ENCODE measurements at places on chromosomes 12 and 14. TPM values are rescaled to one million over a fixed set of nuclear protein-coding genes. Genes with fewer than 3 reads are reported as not detected.

DNA sequence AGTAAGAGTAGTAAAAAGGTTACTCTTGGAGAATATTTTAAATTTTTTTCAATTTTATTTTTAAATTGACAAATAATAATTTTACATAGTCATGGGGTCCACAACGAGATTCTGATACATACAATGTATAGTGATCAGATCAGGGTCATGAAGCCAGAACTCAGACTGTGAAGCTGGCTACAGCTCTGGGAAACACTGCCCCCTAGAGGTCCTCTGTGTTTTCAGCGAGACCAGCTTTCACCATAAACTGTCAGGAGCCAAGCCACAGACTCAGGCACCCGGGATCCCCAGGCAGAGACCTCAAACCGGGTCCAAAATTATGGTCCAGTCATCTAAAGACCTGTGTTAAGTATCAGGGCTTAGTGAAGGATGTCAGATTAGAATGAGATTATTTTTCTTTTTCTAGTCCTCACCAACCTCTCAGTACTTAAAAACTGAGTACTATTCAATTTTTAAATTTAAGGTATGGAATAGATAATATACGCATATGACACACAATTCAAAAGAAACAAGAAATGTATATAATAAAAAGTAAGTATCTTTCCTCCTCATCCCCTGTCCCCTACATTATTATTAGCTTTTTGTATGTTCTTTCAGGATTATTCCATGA, 397.1 kb downstream of the MDGA2 start:
- DNase-seq, result no peak

Gene PPM1H
- 1.0 TPM for polyA plus RNA-seq

Gene CMKLR1
- polyA plus RNA-seq, result 1.6 TPM

- no peak for DNase-seq
Measured at GRCh38 chr14:88044444-88044758, 39.5 kb downstream of the GPR65 start.

- no peak for DNase-seq
Measured at GRCh38 chr14:74519316-74520074, 25.9 kb downstream of the ISCA2 start.

Gene LUM
- 205 TPM for polyA plus RNA-seq

Gene LRP1-AS
- polyA plus RNA-seq, result not detected

- DNase-seq, result no peak
Measured at GRCh38 chr14:77181603-77182437, at the start of gene TMEM63C. Gene TMEM63C (plus strand): TSS chr14:77181798. CDS start chr14:77218814, 37,016 bp downstream.

Gene HSPB8
- 567 TPM for polyA plus RNA-seq

- no peak for DNase-seq
Measured at GRCh38 chr14:97960436-97960835, 1163.3 kb downstream of the VRK1 start.

Gene SLC17A8
- polyA plus RNA-seq, result 0.02 TPM

- DNase-seq, result no peak
Measured at GRCh38 chr12:132674561-132674960, 12.6 kb downstream of the POLE start.

GRCh38 chr12:124143726-124144125, 151.2 kb upstream of the RFLNA start:
- DNase-seq, result no peak

GRCh38 chr14:96746101-96746500, 51.1 kb upstream of the VRK1 start:
- no peak for DNase-seq

Gene TMEM117
- polyA plus RNA-seq, result 8.0 TPM

GRCh38 chr14:35741345-35742031, 67.6 kb downstream of the RALGAPA1 start:
- no peak for DNase-seq

GRCh38 chr12:2484141-2484776, 310.5 kb upstream of the FKBP4 start:
- DNase-seq, result no peak

- no peak for DNase-seq
Measured at GRCh38 chr14:102872020-102872419, 50.4 kb upstream of the AMN start.

Gene PSME2
- polyA plus RNA-seq, result 102 TPM

- no peak for DNase-seq
Measured at GRCh38 chr12:46777587-46777986, 48.2 kb downstream of the SLC38A4 start.

Gene MYH6
- polyA plus RNA-seq, result 11,120 TPM

DNA sequence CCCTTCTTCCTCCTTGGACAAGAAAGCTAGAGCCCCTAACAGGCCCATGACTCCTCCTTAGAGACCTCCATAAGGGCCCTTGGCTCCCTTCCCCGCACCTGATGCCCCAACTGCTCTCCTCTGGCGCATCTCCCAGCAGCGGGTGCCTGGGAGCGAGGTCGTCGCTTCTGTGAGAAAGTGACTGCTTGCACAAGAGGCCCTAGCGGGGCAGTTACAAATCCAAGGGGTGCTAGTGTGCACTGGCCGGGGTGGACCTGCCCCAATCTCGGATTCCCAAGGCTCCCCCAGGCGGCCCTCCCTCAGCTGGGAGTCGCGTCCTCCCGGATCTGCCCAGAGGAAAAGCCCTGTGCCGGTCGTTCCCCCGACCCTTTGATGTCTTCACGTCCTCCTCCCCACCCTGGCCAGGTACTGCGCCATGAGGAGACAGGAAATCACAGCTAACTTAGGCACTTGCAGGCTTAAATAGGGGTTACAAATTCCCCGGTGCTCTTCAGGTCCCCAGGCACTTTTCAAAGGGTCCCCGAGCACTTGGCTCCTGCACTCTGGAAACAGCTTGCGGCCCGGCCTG, 2.8 kb downstream of the NKX2-8 start:
- no peak for DNase-seq

GRCh38 chr12:47087088-47087688, 7.4 kb upstream of the AMIGO2 start:
- no peak for DNase-seq

GRCh38 chr12:27220055-27220987, 23.8 kb upstream of the STK38L start:
- no peak for DNase-seq

Gene PTPN21
- polyA plus RNA-seq, result 12.0 TPM

DNA sequence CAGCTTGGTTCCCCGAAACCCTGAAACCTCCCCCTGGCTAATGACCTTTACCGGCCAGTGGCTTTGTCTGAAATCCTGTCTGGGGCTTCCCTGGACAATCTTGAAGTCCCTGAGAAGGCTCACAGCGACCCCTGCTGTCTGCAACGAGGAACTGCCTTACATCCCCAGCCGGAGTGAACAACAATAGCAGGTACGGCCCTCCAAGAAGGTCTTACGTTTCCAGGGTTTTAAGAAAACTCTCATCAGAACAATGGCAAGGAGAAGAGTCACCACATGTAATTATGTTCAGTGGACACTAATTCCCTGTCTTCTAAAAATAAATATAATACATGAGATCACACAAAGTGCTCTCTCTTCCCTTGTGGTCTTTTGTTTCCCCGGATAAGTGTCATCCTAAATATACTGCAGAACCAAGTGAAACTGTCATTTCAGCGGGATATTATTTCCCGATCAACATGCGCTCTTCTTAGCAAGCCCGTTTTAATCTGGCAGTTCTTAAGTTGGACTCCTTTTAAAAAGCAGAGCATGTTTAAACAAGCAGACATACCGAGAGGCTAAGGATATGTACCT, 53.3 kb downstream of the RBM19 start:
- peak; percentile 81 for DNase-seq

Gene DNAJC22
- polyA plus RNA-seq, result 0.09 TPM

Gene CLEC4D
- not detected for polyA plus RNA-seq

DNA sequence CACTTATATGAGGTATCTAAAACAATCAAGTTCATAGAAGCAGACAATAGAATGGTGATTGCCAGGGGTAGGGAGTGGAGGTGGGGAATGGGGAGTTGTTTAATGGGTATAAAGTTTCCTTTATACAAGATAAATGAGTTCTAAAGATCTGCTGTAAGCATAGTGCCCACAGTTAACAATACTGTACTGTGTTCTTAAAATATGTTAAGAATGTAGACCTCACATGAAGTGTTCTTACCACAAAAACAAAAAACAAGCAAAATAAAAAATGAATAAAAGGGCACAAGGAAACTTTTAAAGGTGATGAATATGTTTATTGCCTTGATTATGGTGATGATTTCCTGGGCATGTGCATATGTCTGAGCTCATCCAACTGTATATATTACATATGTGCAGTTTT, 211.8 kb downstream of the MSRB3 start:
- DNase-seq, result no peak

Gene STYK1
- 0.02 TPM for polyA plus RNA-seq

- no peak for DNase-seq
Measured at GRCh38 chr12:39393179-39393578, 49.7 kb downstream of the KIF21A start.

Gene GSG1
- polyA plus RNA-seq, result 0.07 TPM

- DNase-seq, result no peak
Measured at GRCh38 chr14:55427439-55427838, 13.0 kb downstream of the TBPL2 start.

Gene GPRC5A
- polyA plus RNA-seq, result 3.7 TPM

DNA sequence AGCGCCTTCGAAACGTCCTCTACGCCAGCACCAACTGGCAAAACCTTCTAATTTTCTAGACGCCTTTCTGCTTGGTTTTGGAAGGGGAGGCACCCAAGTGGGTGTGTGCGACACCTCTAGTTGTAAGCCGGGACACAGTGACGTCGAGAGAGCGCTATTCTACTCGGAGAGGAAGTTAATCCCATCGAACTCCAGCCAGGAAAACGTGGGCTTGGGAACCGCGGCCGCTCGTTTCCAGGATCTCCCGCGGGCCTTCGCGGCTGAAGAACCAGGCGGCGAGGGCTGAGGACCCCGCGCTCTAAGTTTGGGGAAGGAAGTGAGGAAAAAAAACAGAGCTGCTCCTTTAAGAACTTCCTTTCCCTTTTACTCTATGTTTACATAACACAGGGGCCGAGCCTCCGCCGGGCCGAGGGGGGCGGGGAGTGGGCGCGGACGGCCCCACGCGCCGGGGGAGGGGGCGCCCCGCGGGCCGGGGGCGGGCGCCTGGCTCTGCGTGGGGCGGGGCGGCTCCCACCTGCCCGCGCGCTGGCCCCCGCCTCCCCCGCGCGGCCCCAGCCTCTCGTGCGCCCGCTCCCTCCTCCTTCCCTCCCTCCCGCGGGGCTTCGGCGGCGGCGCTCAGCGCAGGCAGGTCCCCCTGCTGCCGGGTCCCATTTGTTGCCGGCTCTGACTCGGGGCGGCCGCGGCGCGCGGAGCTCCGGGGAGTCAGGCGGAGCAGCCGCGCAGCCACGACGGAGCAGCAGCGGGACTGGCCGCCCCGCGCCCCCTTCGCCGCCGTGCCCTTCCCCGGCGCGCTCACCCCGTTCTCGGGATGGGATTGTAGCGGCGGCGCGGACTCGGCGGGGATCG, at the start of gene PELI2:
TSS of gene PELI2 (plus strand) at position 647 of the 846 bp plus-strand sequence. CDS start 250 bp downstream, outside the sequence.
- peak; percentile 91 for DNase-seq

DNA sequence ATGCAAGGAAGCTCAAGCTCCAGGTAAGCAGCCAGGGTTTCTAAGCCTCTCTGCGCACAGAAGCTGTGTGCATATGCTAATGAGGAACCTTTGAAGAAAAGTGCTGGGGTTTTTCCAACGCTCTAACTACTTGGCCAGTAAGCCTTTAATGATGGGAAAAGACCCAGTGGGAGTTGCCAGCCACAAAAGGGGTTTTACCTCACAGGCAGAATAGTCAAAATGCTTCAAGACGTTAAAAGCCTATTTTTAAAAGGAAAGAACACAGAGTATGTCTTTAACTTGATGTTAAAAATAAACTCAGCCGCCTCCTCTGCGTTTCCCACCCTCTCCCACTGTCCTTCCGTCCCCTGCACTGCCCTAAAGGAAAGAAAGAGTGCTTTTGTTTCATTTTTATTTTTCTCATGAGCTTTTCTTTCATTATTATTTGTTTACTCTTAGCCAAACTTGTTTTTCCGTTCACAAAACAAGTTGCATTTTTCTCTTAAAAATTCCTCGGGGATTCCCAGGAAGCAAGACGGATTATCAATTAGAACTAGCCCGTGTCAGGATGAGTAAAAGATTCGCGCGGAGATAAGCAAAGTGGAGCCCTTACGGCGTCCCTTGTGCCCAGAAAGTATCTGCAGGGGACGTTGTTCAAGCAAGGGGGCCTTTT, 209.8 kb upstream of the NUDT4 start:
- DNase-seq, result no peak

DNA sequence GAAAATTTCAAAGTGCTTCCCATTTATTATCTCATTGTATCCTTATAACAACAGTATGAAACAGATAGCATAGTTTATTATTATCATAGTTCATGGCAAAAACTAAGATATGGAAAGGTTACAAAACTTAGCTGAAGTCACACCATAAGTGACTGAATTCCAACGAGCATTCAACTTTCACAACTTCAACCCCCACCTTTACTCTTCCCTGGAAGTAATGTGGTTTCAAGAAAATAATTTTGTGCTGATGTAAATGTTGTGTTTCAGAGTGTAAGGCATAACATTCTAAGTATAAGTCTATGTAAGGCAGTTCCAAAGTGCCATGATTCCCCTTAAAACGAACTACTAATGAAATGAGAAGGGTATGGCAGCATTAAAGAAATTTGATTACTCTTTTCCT, 454.5 kb downstream of the BCAT1 start:
- DNase-seq, result no peak

Gene C14orf93
- 4.1 TPM for polyA plus RNA-seq

Gene RASSF8
- 13.0 TPM for polyA plus RNA-seq

GRCh38 chr12:8780389-8780788, 42.0 kb upstream of the A2ML1 start:
- DNase-seq, result no peak

DNA sequence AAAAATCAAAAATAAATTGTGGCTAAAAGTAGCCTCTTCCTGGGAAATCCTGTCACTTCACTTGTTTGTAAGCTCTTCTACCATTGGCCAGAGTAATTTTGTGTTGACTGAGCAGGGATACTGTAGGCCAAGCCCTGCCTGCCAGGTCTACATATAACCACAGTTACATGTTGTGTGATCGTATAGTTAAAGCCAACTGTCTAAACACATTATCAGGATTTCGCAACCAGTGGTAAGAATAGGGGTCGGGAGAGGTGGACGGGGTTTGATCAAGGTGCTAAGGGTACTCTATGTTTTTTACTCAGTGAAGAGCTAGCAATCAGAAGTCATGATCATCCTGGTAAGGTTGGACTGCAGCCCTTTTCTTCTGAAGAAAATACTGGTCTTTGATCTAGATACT, 13.4 kb downstream of the ANKRD13A start:
- no peak for DNase-seq

- DNase-seq, result peak; percentile 59
Measured at GRCh38 chr12:124699909-124700308, 132.5 kb upstream of the NCOR2 start.

Gene KRT75
- polyA plus RNA-seq, result 0.07 TPM

DNA sequence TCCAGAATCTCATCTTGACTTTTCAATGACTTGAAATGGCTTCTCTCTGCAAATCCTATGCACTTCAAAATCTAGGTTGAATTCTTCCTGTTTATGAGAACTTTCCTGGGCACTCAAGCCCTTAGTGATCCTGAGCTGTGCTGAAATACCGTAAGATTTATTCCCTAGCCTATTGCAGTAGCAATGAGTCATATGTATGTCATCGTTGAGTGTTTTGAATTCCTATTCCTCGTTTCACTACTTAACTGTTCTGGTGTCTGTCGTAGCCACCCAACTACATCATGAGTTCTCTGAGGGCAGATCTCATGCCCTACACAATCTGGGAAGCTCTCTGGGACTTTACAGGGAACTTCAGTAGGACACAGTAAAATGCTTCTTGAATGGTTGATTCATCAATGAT, 190.8 kb upstream of the TMEM132C start:
- DNase-seq, result no peak

- DNase-seq, result no peak
Measured at GRCh38 chr12:79422060-79422812, 268.5 kb downstream of the PAWR start.

GRCh38 chr12:66210840-66211239, 21.8 kb downstream of the IRAK3 start:
- DNase-seq, result no peak

Gene ABCD2
- 4.3 TPM for polyA plus RNA-seq

- DNase-seq, result no peak
Measured at GRCh38 chr14:92471919-92472318, 41.7 kb upstream of the RIN3 start.

Data from right cardiac atrium (tissue), 5 donors.